Smooth muscle cell of the brain vasculature (primary cell): ENCODE measurements at places on chromosomes 7 and 10.

DNA sequence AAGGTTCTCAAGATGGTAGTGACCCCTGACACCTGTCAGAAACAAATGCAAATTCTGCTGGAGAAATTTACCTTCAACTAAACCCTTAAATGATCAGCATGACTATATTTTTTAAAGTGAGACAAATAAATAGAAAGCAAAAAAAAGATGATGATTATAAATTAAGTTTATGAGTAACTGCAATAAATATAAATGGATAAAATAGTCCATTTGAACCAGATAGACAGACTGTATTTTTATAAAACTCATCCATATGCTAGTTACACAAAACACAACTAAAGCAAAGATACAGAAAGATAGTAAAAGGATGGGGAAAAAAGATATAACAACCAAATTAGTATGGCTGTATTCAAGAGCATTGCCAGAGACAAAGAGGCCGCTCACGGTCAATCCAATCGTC, 5.9 kb downstream of the TMEM176A start:
- no peak for DNase-seq

- DNase-seq: no peak
These were observed 97.8 kb downstream of the OAT start for GRCh38 chr10:124320778-124321432.

DNA sequence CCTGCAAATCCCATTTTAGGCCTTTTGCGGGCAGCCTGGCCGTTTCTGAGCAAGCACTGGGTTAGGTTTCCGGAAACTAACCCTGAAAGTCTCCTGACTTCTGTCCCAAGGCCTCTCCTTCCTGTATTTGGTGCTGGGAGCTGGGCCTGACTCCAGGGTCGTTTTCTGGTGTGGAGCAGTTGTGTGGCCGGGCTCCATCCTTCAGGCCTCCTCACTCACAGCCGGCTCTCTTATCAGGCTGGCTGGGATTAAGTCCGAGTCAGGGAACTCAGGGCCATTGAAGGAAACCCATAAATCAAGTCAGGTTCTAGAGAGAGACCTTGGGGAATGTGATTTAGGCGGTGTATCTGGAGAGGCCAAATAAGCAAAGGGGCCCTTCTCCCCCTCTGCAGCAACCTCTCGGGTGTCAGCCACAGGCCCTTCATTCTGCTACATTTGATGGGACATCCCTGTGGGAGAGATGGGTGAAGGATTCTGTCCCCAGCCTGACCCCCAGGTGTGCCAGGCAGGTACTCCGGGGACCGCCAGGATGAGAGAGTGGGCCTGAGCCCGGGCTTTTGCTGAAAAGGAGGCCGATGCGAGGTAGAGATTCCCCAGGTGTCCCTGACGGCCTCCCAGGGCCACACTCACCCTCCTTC, 3.3 kb downstream of the GATA3 start:
- no peak for DNase-seq

GRCh38 chr10:107477266-107477665, 312.8 kb upstream of the SORCS1 start:
- DNase-seq: no peak

- DNase-seq: no peak
These were observed at the start of gene OPALIN for GRCh38 chr10:96358851-96359540. TSS of gene OPALIN (minus strand) at chr10:96359002. CDS start at chr10:96358896, 106 bp downstream.

GRCh38 chr7:55545496-55545895, 26.8 kb downstream of the VOPP1 start:
- DNase-seq: no peak

- no peak for DNase-seq
These were observed 111.1 kb upstream of the AFAP1L2 start for GRCh38 chr10:114515298-114515914.

DNA sequence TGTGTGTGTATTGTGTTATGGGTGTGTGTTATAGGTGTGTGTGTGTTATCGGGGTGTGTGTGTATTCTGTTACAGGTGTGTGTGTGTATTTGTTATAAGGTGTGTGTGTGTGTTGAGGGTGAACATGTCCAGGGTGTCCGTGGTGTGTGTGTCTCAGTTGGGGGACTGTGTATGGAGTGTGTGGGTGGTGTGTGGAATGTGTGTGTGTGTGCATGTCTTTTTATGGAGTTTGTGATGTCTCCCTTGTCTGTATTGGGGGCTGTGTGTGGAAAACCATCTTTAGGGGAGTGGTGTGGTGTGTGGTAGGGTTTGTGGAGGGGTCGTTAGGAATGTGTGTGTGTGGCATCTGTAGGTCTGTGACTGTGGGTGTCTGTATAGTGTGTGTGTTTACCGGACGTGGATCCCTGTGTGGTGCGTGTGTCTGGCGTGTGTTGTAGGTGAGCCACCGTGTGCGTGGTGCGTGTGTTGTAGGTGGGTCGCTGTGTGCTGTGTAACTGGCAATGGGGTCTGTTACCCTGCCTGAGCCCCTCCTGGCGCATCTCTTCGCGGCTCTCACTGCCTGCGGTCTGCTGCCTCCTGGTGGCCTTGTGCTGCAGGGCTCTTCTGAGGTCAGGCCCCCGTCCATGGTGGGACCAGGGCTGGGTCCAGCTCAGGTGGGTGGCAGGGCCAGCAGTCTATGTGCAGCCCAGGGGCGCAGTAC, 61.7 kb downstream of the PALD1 start:
- no peak for DNase-seq
